Amniotic epithelial cell (primary cell): ENCODE measurements at places on chromosomes 1 and 21.

DNA sequence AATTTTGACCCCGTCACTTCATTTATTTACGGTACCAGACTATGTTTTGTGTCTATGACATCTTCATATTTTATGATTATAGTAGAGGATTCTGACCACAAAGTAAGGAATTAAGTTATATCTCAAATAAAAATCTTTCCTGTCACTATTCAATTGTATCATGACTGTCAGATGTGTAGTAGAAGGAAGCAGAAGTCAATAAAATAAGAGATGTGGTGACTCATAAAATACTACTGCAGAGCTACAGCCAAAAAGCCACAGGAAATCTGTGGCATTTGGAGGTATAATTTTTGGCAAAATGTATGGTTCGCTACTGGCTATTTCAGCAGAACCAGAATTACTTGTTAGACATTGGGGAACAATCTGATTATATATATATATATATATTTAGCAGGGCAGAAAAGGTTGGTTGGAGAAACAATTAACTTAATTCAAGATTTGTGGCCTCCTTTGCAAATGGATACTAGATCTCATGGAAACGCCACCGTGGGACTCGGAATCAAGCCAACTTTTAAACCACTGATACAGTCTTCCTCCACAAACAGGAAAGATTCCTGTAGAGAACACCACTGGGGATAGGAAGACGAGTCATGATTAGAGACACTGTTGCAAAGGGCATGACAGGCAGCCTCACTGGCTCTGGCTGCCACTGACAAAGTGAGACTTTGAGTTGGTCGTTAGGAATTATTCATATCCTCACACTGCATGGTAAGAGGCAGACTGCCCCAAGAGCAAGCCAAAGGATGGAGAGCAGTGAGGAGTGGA, 5.1 kb downstream of the FCRL2 start:
- DNase-seq = no peak

- peak; percentile 84 for DNase-seq
These were observed at the start of gene FCRLA for GRCh38 chr1:161706482-161707347. Gene FCRLA (plus strand): TSS chr1:161707229. CDS start chr1:161707265, 36 bp downstream.

- DNase-seq = peak; percentile 76
These were observed 15.8 kb upstream of the TAS1R2 start for GRCh38 chr1:18875107-18875795.

GRCh38 chr1:212792396-212792908, 758 bp downstream of the TATDN3 start:
- no peak for DNase-seq

- DNase-seq = no peak
These were observed 353.0 kb downstream of the NPHP4 start for GRCh38 chr1:5639106-5639722.

DNA sequence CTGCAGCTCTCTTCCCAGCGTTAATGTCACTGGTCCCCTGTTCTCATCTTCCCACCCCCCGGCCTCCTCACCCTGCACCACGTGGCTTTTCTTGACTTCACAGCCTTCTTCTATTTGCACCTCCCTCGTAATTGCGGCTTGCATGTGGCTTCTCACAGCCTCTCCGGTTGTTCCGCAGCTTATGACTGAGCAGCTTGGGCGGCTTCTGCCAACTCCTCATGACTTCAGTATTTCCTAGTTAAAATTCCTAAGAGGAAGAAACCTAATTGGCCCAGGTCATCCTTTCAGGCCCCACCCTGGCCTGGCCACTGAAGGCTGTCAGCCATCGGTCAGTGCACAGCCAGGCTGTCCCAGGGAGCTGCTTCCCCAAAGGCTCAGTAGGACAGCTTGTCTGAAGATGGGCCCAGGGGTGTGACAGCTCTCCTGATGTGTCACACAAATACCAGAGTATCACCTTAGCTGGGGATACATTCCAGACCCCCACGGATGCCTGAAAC, 8.6 kb upstream of the RERE start:
- DNase-seq = peak; percentile 58

DNA sequence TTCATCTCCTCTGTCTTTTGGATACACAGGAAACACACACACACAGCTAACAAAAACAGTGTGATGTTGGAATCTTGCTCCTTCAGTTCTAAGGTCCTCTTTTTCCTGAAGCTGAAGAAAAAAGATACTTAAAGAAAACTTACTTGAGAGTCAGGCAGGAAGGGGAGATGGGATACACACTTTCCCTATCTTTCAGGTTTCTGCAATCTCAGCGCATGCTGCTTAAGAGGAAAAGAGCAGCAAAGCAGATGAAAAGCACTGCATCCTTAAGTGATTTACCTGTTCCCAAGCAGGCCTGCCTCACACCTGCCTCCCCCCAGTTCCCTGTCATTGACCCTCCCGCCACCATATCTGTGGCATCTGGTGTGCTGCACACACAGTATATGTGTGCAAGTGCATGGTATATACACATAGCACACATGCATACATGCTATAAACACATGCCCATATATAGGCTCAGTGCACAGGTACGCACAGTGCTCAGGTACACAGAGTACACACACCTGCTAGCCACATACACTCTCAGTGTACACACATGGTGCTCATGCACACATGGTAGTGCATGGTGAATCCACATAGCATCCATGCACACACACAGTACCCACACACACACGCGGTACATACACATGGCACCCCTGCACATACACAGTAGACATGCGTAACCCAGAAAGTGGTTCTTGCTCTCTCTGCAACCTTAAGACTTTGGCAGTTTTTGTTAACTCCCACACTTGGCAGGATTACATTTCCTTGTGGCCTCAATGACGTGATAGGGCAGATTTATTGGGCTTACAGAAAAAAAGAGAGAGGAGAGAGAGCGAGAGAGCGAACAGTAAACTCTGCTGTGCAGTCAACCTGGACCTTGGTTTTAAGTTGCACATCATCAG, 166.9 kb downstream of the TOMM20 start:
- peak; percentile 96 for DNase-seq
